ENCODE measurements at places on chromosomes 3 and 15.

DNA sequence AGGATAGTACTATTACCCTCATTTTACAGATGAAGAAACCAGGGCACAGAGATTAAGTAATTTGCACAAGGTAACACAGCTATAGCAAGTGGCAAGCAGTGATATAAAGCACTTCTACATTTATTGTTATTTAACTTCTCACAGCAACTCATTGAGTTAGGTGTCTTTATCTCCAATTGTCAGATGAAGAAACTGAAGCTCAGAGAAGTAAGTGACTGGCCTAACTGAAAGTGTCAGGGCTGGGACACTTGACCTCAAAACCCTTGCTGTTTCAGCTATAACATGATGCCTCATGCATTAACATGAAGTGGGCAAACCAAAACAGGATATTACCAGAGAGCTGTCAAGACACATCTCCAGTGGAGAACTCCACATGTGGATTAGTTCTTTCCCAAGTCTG lies 65.8 kb upstream of the LEKR1 start:
- DNase-seq = peak; percentile 54

- DNase-seq = no peak
Measured at GRCh38 chr3:189311521-189311920, 139.8 kb downstream of the TPRG1 start.

DNA sequence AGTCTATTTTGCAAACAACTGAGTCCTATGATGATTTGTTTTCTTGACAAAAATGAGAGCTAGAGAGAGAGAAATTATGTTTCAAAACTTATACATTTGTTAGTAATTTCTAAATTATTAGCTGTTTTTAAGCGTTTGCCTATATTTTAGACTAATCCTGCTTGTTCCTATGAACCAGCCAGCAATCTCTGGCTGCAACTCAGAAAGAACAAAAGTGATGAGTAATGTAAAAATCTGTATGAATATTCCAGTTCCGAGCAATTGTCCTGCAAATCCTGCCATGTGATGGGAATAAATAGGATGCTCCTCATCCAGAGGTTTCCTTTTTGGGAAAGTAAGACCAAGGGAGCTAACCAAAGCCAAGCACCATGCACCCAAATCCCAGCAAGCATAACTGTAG lies 228.3 kb upstream of the GBE1 start:
- no peak for DNase-seq

GRCh38 chr3:183584246-183584913 lies 28.9 kb upstream of the KLHL6 start:
- DNase-seq = no peak

DNA sequence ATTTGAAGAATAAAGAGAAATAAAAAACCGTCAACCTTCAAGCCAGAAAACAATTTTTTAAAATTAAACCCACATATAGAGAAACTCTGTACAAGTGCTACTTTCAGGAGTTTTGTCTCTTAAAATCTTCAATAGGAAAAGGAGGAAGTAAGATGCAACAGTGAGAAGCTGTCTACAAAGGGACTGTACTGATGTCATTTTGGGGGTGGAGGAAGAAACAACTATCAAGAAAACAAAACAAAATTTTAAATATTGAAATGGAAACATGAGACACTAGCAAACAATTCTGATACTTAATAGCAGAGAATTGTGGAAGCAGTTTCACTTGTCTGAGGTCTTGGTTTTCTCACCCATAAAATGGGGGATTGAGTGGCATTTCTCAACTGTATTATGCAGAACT lies 84.4 kb downstream of the SLMAP start:
- peak; percentile 79 for DNase-seq

DNA sequence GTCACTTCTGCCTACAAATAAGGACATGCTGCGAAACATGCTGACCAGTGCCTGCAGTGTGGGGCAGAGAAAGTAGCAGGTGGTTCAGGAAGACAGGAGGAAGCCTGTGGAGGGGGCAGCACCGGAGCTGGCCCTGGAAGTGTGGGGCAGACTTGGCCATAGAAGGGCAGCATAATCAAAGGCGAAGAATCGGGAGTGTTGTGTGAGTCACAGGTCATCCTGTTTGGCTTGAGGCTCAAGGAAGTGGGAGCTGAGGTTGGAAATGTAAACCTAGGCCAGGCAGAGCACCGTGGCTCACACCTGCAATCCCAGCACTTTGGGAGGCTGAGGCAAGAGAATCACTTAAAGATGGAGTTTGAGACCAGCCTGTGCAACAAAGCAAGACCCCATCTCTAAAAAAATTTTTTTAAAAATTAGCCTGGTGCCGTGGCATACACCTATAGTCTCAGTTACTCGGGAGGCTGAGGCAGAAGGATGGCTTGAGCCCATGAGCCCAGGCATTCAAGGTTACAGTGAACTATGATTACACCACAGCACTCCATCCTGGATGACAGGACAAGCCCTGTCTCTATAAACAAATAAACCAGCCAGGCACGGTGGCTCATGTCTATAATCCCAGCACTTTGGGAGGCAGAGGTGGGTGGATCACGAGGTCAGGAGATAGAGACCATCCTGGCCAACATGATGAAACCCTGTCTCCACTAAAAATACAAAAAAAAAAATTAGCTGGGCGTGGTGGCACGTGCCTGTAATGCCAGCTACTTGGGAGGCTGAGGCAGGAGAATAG lies 54.0 kb downstream of the FAM43A start:
- DNase-seq = no peak

DNA sequence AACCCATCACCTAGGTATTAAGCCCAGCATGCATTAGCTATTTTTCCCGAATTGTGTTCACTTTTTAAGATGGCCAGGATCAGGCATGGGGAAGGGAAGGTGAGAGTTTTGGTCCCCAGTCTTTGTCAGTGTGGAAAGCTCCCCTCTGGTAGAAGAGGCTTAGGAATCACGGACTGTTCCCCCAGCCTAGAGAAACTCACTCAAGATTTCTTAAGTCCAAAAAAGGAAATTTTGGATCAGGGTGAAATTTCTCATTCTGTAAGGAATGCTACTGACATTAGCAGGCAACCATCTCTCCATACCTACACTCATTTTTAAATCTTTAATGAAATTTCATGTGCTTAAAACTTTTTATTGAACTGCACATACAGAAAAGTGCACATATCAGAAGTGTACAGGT lies 70.3 kb upstream of the GALNT15 start:
- DNase-seq = no peak

DNA sequence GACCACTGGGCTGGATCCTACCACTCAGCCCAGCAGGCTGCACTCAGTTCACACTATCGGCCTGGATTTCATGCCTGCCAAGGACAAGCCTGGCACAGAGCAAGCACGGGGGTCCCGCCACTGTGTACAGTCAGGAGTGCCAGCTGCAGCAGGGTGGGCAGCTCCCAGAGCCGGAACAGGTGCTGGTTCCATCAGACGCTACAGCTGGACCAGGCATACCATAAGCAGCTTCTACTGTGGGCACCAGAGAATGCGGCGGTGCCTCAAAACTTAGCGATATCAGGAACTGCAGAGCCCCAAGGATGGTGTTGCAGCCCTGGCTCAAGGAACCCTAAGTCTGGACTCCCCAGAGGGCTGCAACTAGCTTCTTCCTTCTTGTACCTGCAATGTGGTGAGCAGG lies 124.8 kb downstream of the BCHE start:
- DNase-seq = no peak

GRCh38 chr3:85586018-85586417 lies 627.2 kb downstream of the CADM2 start:
- DNase-seq = no peak

DNA sequence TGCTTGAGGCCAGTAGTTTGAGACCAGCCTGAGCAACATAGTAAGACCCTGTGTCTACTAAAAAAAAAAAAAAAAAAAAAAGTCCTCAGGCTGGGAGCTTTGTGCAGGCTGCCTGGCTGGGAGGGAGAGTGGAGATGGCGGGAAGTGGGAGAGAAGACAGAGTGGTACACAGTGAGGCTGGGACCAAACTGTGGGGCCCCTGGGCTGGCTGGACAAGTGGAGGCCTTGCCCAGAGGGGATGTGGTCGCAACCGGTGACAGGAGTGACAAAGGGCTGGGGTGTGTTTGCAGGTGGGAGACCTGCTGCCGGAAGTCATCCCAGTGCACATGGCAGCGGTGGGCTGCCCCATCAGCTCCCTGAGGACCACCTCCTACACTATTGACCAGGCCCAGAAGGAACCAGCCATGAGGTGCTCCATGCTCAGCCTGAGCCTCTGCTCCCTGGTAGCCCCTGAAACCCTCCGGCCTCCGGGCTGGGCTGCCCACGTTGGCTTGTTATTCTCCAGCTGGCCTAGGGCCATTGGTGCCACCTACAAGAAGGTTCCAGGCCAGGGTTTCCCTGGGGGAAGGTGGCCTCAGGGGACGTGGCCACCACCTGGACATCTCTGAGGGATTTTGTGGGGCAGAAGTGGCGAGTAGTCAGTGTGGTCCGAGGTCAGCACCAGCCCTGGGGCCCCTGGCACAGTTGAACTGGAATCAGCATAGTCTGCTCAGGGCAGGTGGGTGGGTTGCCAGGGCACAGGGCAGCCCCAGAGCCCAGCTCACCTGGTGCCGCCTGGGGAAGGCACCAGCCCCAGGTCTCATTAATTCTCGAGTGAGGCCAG lies 22.7 kb downstream of the ACAA1 start:
- no peak for DNase-seq

- no peak for DNase-seq
Measured at GRCh38 chr3:42705962-42706585, 3.5 kb upstream of the HHATL start.

- no peak for DNase-seq
Measured at GRCh38 chr3:24273491-24273890, 221.2 kb downstream of the THRB start.

GRCh38 chr15:62644216-62644888 lies 398.2 kb upstream of the TPM1 start:
- no peak for DNase-seq

DNA sequence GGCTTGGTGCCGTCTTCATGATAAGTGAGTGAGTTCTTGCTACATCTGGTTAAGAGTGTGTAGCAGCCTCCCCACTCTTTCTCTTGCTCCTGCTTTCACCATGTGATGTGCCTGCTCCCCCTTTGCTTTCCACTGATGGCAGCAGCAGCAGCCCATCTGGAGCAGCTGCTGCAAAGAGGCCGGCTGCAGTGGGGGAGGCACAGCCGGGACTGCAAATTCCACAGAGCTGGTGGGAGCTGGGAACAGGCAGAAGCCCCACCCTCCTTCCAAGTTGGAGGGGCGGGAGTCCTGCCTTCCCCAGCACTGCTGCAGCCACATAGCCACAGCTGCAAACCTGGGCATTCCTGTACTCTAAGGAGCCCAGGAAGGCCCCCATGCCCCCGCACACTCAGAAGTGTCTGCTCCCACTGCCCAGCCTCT lies 62.8 kb upstream of the IMPG2 start:
- no peak for DNase-seq

GRCh38 chr3:194484614-194485013 lies 2.2 kb downstream of the ATP13A3 start:
- DNase-seq = no peak

DNA sequence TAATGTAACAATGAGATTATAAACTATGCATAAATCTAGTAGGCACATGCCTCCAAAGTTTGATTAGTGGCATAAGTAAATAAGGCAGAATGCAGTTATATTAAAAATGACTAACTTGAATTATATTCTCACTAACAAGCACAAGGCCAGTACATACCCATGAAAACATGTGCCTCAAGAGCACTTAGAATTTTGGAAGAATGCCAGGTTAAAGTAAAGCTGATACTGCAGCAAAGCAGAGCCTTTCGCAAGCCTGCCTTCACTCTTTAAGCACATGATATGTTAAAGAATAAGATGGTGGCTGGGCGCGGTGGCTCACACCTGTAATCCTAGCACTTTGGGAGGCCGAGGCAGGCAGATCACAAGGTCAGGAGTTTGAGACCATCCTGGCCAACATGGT lies 49.0 kb downstream of the KBTBD12 start:
- DNase-seq = no peak

DNA sequence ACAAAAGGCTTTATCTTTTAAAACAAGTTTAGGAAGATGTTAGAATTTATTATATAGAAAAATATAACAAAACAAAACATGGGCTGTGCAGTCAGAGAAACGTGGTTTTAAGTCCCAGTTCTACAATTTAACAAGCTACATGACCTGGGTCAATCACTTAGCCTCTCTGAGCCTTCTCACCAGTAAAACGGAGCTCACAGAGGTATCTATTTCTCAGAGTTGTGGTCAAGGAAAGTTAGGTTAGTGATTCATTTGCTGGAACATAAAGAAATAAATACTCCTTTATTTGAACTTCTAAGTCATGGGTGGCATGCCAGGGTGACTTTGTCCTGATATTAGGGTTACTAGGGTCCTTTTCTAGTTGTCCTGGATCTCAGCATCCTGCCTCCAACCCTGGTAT lies 10.8 kb upstream of the CCDC174 start:
- no peak for DNase-seq

GRCh38 chr15:65827065-65827464 lies 35.0 kb upstream of the DENND4A start:
- peak; percentile 12 for DNase-seq

GRCh38 chr3:188330138-188330537 lies 176.2 kb downstream of the LPP start:
- DNase-seq = no peak

- DNase-seq = no peak
Measured at GRCh38 chr3:9040996-9041395, 77.7 kb upstream of the RAD18 start.

DNA sequence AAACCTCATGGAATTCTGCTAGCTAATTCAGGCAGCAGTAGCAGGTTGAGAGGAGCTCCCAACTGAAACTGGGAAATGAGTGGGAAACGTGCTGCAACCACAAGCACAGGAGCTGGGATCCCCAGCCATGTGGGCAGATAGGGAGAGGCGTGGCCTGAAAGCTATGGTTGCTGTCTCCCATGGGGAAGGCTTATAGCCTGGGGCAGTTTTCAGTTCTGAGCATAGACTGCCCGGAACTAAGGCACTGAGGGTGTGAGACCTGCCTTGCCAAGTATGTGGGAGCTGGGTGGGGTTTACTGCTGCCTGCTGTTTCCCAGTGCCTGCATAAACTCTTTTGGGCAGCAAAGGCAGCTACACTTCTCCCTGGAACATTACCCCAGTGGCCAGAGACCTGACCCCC lies 229.5 kb downstream of the TUSC7 start:
- DNase-seq = no peak

GRCh38 chr15:73593304-73594074 lies 39.7 kb downstream of the NPTN start:
- no peak for DNase-seq

DNA sequence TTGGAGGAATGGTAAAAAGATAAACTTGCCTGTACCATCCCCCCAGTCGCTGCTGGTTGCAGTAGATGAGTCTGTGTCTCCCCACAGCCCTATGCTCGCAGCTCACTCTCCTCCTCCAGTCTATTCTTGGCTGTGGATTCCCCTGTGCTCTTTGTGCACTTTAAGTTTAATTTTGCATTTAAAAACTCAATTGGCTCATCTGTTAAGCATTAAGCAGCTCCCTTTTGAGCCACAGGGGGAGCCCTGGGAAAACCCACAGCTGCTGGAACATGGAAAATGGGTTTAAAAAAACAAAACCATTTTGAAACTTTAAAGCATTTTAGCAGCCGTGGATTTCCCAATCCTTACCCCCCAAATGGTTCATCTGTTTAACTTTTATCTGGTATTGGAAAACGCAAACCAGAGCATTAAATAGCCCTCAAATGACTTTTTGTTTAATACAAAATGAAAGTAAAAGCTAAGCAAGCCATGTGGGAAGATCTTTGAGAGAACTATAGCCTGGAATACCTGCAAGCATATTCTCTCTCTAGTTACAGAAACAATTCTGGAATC lies 536.9 kb downstream of the ZIC1 start:
- DNase-seq = no peak

- DNase-seq = no peak
Measured at GRCh38 chr3:143070977-143071551, 48.5 kb upstream of the CHST2 start.

Data from inflammatory macrophage treated with lipopolysaccharide for 4 hours (primary cell).